ENCODE measurements at places on chromosomes 7 and 10.

DNA sequence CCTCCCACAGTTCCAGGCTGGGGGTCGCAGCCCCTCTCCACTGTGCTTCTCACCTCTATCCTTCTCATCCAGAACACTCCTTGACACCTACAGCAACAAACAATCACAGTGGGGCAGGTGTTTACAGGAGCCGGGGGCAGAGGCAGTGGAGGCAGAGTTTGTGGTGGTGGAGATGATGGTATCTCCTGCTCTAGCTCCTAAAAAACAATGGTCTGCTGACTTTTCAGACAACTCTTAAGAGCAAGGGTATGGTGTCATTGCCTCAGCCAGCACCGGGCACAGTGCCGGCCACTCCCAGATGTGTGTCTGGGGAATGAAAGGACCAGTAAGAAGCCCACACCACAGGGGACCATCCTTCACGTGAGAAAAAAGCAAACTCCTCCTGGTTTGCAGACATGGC is 36.3 kb upstream of the ANTXRL start:
- DNase-seq = no peak

- DNase-seq = no peak
Measured at GRCh38 chr7:80640846-80641245, 2.4 kb downstream of the CD36 start.

- DNase-seq = no peak
Measured at GRCh38 chr10:122974543-122975064, 5.6 kb upstream of the PSTK start.

DNA sequence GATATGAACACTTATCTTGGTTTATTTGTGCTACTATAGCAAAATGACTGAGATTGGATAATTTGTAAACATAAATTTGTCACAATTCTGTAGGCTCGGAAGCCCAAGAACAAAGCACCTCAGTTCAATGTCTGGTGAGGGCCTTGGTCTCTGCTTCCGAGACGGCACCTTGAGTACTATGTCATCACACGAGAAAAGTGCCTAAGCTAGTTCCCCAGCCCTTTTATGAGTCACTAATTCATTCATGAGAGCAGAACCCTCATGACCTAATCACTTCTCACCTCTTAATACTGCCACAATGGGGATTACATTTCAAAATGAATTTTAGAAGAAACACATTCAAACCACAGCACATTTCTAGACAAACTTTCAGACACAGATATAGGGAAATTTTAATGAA is 52.0 kb upstream of the PRSS1 start:
- DNase-seq = no peak

DNA sequence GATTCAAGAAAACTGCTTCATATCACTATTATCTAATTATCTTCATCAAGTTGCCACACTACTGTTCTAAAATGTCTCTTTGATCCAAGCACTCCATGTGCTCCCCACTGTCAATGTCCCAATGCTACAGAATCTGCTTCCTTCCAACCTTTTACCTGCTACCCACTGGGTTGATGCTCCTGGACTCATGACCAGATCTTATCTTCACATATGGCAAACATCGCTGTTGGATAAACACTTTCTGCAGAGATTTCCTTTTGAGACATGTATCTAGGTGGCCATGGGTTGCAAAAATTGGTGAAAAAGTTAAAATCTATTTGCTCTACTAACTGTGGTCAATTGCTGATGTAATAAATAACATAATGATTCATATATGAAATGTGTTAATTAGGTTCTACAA is 24.5 kb upstream of the SEMA3C start:
- DNase-seq = no peak

DNA sequence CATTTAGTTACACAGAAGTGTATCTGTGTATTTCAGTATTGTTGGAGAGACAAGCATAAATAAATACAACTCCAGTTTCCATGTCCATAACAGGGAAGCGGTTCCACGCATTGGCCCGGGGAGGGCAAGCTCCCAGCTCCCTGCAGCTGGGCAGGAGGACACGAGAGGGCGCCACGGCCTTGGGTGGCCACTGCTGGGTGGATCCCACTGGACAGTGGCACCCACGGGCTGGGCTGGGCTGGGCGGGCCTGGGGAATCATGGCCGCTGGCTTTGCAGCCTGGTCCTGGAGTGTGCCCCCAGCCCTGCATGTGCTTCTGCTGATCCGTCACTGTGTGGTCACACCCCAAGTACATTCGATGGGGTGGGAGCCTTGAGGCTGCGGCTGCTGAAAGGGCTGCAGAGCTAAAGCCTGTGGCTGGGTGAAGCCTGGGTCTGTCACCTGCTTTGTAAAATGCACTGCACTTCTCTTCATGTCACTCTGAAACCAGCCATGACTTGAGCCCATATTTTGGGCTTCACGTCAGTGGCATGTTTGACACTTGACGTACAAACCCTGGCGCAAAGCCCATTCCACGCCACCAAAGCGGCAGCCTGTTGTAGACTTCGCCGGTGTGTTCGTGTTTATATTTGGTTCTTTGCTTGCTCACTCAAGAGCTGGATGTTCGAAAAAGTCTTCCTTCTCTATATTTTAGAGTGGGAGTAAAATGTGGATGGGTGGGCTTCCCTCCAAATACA is 27.5 kb downstream of the LRRC27 start:
- no peak for DNase-seq

DNA sequence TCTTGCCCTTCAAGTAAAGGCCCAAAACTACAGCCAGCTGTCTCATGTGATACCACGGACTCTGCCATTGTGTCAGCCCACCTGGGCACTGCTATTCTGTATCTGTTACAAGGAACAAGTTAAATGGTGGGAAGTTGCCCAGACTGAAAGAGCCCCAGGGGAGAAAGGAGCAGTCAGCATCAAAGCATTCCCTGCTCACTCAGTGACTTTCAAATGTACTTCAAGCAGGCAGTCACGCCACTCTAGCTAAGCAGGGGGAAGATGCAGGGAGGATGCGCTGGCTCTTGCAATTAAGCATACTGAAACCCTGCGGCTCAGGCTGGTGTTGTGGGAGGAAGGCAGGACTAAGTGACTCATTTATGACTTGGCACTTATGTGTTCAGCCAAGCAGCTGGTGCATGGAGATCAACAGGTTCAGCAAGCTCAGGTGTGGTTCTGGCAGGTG is 1249.6 kb downstream of the TYW1 start:
- DNase-seq = no peak

DNA sequence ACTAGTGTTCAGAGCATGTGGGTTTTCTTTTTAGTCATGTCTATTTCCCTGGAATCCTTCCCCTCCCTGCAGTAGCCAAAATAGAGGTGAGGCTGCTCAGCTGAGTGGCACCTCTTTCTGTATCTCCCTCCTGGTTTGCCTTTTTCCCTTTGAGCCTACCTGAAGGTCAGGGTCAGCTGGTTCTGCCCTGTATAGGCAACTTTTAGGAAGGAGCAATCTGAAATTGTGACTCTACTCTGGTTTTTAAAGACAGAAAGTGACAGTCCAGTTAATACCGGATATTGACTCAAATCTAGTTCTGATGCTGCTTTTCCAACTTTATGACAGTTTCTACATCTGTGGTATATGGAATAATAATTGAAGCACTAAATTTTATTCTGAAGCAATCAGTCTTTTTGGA is 26.0 kb downstream of the CCM2 start:
- DNase-seq = no peak
